ENCODE measurements at places on chromosomes 3 and 15.

- DNase-seq, result no peak
Measured at GRCh38 chr3:184382326-184383032, 2.6 kb downstream of the CHRD start.

- peak; percentile 89 for DNase-seq
Measured at GRCh38 chr3:190120269-190121060, at the start of gene P3H2. Gene P3H2, minus strand, starts transcription at chr3:190120897. Its CDS starts 166 bp downstream, at chr3:190120731.

GRCh38 chr3:38168151-38169026, 3.1 kb downstream of the OXSR1 start:
- no peak for DNase-seq

DNA sequence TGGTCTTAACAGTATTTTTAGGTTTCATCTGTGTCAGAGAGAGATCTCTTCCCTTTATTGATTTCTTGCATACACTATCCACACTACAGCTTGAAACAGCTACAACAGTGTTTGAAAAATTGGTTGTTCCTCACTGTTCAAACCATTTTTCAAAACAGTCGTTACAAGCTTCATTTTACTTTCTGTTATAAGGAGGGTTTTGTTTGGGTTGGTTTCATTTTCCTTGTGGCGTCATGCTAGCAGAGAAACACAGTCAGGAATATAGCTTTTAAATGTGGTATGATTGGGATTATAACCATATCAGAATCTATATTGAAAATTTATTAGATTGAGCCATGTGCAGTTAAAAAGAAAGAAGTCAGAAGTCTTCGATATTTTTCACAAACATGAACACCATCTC, 400.6 kb downstream of the ZBTB20 start:
- DNase-seq, result no peak

DNA sequence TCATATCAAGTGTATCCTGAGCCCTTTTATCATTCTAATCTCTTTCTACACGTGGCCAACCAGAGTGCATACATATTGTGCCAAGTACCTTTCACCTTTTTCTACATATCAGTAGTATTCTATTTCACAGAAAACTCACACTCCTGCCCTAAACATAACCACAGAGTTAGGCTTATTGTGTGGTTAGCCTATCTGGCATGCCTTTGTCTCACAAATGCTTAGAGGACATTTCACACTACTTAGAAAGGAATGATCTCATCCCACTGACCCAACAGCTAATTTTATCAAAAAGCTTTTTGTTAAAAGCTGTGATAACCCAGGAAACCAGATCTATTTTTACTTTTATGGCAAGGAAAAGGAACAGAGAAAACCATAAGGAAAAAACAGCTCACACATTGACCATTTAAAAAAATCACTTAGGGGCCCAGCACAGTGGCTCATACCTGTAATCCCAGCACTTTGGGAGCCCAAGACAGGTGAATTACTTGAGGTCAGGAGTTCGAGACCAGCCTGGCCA, 17.8 kb upstream of the MAP4 start:
- no peak for DNase-seq

- DNase-seq, result no peak
Measured at GRCh38 chr3:57109437-57110199, 49.2 kb downstream of the SPATA12 start.

DNA sequence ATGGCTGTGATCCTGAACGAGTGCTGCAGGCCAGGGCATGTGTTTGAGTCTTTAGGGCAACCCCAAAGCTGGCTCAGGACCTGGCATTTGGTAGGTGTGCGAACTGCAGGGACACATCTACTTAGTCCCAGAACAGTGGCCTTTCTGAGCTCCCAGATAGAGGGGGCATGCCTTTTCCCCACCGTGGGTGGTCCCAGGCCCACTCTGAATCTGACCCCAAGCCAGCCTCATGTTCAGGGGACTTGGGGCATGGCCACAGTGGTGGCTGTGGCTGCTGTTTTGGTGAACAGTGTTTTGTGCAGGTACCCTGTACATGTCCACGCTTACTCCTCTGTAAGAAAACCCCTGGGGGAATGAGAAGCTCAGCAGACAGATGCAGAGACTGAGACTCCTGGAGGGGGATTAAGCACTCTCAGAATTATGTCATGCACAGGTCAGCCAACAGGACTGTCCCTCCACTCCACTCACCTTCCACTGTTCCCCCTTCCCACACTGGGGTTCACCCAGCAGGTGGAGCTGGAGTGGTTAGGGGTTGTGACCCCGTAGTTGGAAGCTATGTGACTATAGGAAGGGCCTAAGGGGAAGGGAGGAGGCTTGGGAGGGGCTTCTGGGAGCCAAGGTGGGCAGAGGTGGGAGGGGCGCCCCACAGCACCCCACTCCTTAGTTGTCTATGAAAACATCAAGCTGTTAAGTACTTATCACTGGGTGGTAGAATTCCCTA, 16.4 kb downstream of the ESYT3 start:
- no peak for DNase-seq

GRCh38 chr3:54771050-54771449, 156.8 kb downstream of the LRTM1 start:
- no peak for DNase-seq

- no peak for DNase-seq
Measured at GRCh38 chr15:96123028-96123400, 207.5 kb upstream of the NR2F2 start.

- no peak for DNase-seq
Measured at GRCh38 chr15:81163961-81164800, 30.1 kb downstream of the CFAP161 start.

DNA sequence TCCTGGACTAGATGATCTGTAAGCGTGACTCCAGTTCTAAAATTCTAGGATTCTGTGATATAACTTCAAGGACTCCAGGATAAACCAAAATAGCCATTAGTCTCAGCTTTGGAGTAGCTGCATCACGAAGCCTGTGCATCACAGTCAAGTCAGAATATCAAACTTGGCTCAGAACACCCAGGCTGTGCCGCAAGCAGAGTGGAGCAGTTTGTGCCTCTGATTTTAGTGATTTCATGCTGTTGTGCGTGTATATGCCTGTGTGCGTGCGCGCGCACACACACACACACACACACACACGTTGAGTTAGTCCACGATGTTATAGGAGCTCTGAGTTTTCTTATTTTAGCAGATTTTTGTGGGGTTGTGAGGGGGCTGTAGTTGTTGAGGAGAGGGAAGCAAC, 356.6 kb upstream of the KCNH8 start:
- DNase-seq, result no peak

GRCh38 chr15:82129149-82129692, 83.4 kb upstream of the MEX3B start:
- no peak for DNase-seq

DNA sequence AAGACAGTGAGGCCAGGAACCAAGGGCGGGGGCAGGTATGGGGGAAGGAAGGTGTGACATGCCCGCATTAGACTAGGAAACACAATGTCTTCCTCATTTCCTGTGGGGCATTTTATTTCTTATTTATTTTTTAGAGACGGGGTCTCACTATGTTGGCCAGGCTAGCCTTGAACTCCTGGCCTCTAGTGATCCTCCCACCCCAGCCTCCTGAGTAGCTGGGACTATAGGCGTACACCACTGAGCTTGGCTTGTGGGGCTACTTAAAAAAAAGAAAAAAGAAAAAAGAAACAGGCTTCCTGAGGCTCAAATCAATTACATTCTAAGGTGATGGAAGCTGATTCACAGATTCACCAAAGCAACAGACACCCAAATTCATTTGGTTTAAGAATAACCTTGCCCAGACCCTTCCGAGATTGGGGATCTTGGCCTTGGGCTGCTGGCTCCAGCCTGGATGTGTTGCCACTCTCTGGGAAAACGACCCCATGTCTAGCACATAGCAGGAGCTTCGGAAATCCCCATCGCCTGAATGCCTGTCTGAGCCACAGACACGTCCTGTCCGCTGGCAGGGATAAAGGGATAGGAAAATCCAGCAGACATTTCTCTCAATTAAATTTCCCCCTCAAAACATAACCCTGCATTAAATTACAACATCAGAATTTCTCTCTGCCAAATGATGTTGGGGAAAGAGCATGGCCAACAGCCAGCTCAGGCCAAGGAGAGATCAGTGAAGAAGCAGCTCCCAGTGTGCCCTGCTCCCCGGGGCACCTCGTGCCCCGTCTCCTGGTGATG, 13.0 kb downstream of the CPN2 start:
- DNase-seq, result no peak

DNA sequence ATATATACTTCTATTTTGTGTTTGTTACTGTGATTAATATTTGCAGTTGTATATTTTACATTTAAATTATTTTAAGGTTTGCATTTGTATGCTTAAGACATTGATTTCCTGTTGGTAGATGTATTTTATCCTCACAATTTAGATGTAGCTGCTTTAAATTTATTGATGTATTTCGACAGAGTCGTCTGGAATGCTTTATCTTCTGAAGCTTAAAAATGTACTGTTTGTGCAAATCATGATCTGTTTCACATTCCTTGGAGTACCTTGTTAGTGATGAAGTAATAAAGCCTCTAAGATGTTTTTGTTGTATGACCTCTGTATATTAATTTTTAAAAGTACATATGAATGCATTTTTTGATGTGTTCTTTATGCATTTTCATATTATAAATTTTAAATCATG, 1.9 kb downstream of the CHD2 start:
- DNase-seq, result no peak

DNA sequence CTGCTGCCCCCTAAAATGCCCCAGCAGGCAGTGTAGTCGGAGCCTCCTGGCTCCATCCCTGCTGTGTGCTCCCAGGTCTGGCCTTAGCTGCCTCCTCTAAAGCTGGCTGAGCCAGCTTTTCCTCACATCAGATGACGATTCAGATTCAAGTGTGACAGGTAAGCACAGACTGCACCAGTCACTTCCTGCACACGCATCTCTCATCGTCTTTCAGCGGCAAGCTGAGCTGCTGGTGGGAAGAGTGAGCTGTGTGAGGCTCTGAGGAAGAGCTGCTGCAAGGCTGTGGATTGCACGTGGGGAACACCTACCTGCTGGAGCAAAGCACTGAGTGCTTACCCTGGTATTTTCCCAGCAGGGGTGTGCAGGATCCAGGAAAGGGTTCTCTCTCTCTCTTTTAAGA, 88.4 kb upstream of the RPL32 start:
- DNase-seq, result no peak

GRCh38 chr3:81218023-81218422, 543.4 kb downstream of the GBE1 start:
- DNase-seq, result no peak

DNA sequence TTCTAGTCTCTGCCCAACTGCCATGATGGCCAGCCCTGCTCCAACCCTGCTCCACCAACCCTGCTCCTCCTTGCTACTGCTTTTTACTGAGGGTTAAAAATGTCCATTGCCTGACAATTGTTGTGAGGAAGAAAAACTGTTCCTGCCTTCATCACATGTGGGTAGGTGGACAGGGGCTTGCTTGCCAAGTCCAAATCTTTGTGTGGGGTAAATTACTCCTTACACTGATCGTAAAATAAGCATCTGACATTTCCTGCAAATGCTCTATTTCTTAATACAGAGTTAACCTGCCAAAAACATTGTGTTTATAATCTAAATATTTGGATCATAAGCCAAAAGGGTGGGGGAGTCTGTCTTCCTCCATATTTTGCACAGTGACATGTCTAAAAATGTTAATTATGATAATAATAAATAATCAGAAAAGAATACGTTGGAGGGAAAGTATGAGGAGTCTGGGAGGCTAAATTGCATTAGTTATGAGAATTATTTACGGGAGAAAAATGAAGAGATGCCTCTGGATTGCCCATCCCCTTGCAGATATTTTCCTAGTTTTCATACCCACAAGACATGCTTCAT, 242.5 kb upstream of the TBL1XR1 start:
- no peak for DNase-seq
